ENCODE measurements at places on chromosomes 16 and 17. TPM values are rescaled to one million over a fixed set of nuclear protein-coding genes. Genes with fewer than 3 reads are reported as not detected.
A peak's percentile ranks its signal among the peaks of the same experiment; 100 is the strongest.

DNA sequence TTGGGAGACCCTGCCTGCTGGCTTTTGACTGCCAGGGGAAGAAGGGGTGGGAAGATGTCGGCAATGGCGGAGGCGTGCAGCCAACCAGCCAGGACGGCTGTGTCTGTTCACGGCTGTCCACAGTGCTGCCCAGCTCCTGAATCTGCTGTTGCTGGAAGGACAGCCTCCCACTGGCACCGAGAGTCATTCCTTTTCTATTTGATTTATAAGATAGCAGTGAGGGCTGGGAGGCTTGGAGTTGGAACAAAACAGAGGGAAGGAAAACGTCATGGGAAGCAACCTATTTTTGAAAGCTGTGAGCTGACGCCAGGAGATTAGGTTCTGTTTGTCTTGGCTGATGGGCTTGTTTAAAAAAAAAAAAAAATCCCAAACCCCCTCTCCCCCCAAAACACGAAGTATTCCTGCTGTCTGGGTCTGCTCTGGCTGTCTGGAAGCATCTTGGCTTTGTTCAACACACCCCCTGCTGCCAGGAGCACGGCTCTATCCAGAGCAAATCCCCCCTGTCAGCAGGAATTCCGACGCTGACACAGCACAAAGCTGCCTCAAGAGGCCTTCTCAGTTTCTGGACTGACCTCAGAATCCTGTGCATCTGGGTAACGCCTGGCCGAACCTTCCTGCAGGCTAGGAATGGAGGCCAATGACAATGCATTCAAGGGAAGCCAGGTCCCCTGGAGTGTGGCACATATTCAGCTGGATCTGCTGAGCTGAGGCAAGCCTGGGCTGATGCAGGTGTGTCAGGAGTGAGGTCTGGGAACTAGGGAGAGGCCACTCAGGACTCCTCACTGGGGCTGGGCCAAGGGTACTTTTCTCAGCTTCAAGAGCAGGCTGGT lies 41.0 kb upstream of the SREBF1 start:
- no peaks in the 10 kb centered on the region for H3K27me3 ChIP-seq
- H3K4me1 ChIP-seq, result peaks cover 58% of the 10 kb centered on the region
- H3K36me3 ChIP-seq, result peaks cover 48% of the 10 kb centered on the region
- H3K27ac ChIP-seq, result peak overlapping the region; percentile 78

- no peaks in the 10 kb centered on the region for H3K36me3 ChIP-seq
- DNase-seq, result no peak
- H3K4me3 ChIP-seq, result no peak overlapping the region
- H3K27ac ChIP-seq, result no peak overlapping the region
- no peaks in the 10 kb centered on the region for H3K27me3 ChIP-seq
- no peaks in the 10 kb centered on the region for H3K4me1 ChIP-seq
Measured at GRCh38 chr16:61371881-61372280, 664.4 kb downstream of the CDH8 start.

DNA sequence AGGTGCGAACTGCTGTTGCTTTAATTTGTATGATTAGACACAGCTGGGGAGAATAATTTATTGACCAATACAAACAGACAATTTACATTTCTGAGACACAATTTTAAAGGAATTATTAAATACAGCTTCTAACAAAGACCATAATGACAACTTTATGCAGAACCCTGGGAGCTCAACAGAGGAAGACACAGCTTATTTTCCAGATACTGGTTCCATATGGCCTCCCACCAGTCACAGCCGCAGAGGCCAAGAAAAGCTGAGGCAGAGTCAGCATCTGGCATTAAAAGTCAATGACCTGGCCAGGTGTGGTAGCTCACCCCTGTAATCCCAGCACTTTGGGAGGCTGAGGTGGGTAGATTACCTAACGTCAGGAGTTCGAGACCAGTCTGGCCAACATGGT lies 66.1 kb upstream of the BCAR1 start:
- DNase-seq, result peak; percentile 72
- H3K27ac ChIP-seq, result peak overlapping the region; percentile 62
- peaks cover 10% of the 10 kb centered on the region for H3K36me3 ChIP-seq

The SCO1 gene
- total RNA-seq, result 26.8 TPM

DNA sequence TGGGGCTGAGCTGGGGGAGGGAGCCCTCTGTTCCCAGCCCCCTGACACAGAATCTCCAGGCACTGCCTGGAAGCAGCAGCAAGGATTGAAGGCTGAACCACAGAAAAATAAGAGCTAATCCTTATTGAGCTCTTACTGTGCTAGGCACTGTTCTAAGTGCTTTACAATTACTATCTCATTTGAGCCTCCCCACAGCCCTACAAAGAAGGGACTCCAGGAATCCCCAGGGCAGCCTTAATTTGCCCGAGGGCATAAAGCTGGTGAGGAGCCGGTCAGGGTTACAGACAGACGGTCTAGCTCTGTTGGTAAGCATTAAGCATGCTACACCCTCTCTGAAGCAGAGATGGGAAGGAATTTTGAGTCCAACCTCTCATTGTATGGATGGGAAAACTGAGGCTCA lies 7.0 kb downstream of the SAMD14 start:
- DNase-seq, result no peak
- no peak overlapping the region for H3K4me3 ChIP-seq
- H3K36me3 ChIP-seq, result no peaks in the 10 kb centered on the region
- peaks cover 18% of the 10 kb centered on the region for H3K4me1 ChIP-seq
- H3K27ac ChIP-seq, result no peak overlapping the region

GRCh38 chr17:32261417-32261736 lies 4.3 kb upstream of the RHBDL3 start:
- peaks cover 44% of the 10 kb centered on the region for H3K27me3 ChIP-seq
- H3K36me3 ChIP-seq, result no peaks in the 10 kb centered on the region
- no peak for DNase-seq
- peaks cover 12% of the 10 kb centered on the region for H3K4me1 ChIP-seq

- H3K36me3 ChIP-seq, result no peaks in the 10 kb centered on the region
- no peak overlapping the region for H3K27ac ChIP-seq
- no peaks in the 10 kb centered on the region for H3K27me3 ChIP-seq
- peak; percentile 61 for DNase-seq
- H3K4me3 ChIP-seq, result no peak overlapping the region
Measured at GRCh38 chr17:57186226-57187019, 69.9 kb upstream of the MSI2 start.

- peaks cover 42% of the 10 kb centered on the region for H3K36me3 ChIP-seq
- H3K27ac ChIP-seq, result peak overlapping the region; percentile 96
- peaks cover 61% of the 10 kb centered on the region for H3K4me1 ChIP-seq
- DNase-seq, result peak; percentile 83
- peaks cover 11% of the 10 kb centered on the region for H3K27me3 ChIP-seq
- peak overlapping the region; percentile 87 for H3K4me3 ChIP-seq
Measured at GRCh38 chr17:81513753-81514488, 1.3 kb upstream of the ACTG1 start.

The FOXC2 gene
- total RNA-seq, result 0.13 TPM

GRCh38 chr17:48177816-48178215 lies 70.2 kb downstream of the SNX11 start:
- H3K27me3 ChIP-seq, result peaks cover 4% of the 10 kb centered on the region
- H3K36me3 ChIP-seq, result no peaks in the 10 kb centered on the region
- H3K4me1 ChIP-seq, result peaks cover 9% of the 10 kb centered on the region
- H3K27ac ChIP-seq, result no peak overlapping the region

- peaks cover 6% of the 10 kb centered on the region for H3K27me3 ChIP-seq
- H3K27ac ChIP-seq, result no peak overlapping the region
- no peaks in the 10 kb centered on the region for H3K4me1 ChIP-seq
- no peak for DNase-seq
- H3K36me3 ChIP-seq, result no peaks in the 10 kb centered on the region
- H3K4me3 ChIP-seq, result no peak overlapping the region
Measured at GRCh38 chr16:54331241-54332002, 44.8 kb upstream of the IRX3 start.
